Kidney (tissue), 22 donors: ENCODE measurements at places on chromosomes 7 and 10. TPM values are rescaled to one million over a fixed set of nuclear protein-coding genes. Genes with fewer than 3 reads are reported as not detected.

DNA sequence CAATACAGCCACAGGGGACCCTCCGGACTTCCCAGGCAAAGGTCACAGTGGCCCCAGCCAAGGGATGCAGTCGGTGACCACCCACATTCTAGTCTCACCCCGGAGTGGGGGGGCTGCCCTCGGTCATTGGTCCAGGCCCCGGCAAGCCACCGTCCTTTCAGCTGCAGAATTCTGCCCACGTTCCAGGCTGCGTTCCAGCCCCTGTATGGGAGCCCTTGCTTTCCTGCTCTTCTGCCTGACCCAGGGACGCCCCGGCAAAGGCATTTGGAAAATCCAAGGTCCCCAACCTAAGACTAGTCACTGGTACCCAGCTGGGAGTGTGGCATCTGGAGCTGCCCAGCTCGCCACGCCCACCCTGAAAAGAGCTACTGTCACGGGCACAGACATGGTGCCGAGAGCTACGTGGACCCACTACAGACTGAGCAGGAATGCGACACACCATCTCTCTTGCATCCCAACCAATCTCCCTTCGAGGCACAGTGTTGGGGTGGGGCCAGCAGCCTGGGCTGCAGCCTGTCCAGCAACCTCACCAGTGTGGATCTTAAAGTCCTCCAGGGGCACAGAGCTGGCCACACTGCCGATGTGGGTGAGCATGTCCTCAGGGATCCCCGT is 18.6 kb downstream of the OGDHL start:
- no peak for DNase-seq

SUN3 gene
- polyA plus RNA-seq = not detected

DNA sequence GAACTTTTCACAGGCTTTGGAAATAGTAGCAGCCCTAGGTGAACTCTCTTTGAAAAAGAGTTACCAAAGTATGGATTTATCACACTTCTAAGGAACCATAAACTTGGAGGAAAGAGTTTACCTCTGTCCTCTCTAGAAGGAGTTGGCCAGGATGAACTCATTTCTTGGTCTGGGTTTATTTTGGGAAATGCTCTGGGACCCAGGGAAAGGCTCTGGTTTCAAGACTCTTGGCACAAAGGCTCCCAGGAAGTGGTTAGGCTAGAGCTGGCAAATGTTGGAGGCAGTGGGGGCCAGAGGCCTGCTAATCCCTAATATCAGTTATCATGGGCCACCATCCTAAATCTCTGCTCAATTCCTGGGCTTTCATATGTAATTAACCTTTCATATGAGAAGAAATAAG is 36.3 kb upstream of the CDK6 start:
- DNase-seq = no peak

GRCh38 chr10:77087366-77087765 is 550.2 kb downstream of the KCNMA1 start:
- no peak for DNase-seq

SCD gene
- 10.7 TPM for polyA plus RNA-seq

DNA sequence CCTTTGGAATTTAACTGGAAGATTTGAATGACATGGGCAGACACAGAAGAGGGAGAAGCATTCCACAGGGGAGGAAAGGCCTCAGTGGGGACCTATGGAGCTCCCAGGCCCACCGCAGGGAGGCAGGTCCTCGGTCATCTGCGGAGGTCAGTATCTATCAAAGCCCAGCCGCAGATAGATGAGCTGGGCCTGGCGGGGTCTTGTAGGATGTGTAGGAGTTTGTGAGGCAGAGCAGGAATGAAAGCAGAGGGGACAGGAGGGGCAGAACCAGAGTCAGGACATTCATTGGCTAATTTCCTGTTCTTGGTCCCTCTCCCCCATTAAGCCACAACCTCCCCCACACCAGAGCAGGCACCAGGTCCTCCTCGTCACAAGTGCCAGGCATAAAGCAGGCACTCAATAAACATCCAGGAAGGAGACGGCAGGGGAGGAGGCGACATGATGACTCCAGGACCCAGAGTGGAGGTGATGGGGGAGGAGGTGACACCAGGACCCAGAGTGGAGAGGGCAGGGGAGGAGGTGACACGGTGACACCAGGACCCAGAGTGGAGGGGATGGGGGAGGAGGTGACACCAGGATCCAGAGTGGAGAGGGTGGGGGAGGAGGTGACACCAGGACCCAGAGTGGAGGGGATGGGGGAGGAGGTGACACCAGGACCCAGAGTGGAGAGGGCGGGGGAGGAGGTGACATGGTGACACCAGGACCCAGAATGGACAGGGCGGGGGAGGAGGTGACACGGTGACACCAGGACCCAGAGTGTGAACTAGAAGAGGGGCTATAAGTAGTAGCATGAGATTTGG is 83.7 kb upstream of the PDGFA start:
- DNase-seq = no peak

DNA sequence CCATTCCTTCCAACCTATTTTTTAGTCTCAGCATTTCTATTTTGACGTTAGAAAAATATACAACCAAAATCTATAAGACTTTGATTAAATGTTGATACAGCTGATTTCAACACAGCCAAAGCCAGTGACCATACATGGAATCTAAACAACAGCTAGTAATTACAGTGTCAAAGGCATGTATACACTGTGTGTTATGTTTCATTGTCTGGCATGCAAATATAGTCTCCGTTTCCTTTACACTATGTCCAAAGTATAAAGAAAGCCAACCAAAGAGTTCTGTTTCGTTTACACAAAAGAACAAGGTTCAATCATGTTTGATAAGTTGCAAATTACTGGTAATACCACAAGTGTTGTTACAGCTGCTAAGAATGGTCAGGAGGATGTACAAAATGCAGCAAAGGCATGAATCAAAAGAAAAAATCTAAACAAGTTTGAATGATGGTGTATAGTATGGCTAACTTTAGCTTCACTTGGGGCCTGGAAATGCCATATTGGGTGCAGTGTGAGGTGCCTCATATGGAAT is 268.3 kb upstream of the FERD3L start:
- DNase-seq = peak; percentile 18
